Skin of body (tissue), 3 donors: ENCODE measurements at places on chromosomes 7 and 10.

DNA sequence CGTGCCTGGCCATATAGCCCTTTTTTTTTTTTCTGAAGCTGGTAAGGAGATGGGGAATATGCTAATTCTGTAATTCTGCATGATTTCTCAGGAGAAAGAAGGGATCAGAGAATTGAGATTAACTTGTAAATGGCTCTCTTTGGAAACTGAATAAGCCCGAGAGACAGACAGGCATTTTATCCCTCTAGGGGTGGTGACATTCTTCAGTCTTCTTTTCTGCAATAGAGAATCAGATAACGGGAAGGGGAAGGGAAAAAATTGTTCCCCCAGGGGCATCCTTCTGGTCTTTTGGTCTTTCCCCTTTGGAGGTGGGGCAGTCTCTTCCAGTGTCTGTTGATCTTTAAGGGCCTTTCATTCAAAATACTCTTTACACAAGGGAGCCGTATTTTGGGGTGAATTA lies 34.2 kb downstream of the HK1 start:
- DNase-seq = no peak

DNA sequence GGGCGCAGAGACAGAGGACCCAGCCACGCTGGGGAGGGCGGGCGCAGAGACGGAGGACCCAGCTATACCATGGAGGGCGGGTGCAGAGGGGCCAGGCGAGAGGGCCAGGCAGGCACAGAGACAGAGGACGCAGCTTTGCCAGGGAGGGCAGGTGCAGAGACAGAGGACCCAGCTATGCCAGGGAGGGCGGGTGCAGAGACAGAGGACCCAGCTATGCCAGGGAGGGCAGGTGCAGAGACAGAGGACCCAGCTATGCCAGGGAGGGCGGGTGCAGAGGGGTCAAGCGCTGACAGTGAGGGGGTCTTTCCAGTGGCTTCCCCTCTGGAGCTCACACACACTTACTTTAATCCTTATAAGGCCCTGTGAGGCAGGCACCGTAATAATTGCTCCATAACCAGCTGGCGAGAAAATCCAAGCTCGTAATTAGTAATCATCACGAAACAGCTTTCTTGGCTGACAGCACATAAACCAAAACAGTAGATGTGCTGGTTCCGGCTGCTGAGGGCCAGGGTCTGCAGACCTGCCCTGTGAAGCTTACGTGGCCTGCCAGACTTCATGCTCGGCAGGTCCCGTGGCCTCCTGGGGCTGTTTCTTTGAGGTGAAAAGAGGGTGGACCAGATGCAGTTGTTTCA lies 137.2 kb downstream of the VIPR2 start:
- no peak for DNase-seq

DNA sequence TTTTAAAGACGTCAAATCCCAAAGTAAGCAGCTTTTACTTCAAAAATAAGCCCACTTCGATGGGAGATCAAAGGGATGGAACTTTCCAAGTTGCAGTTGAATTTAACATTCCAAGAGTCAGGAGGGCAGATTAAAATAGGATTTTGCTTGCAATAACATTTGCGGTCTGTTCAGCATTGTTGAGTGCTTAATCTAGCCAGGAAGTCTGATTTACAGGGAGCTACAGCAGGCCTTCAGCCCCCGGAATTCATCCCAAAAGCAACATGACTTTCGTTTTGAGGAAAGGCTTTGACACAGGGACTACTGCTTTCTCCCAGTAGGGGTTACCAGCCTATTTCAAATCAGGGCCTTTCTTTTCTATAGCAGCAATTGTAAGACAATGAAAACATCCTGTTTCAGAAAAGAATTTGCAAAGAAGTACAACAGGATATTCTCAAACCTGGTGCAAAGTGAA lies 279.6 kb upstream of the PITRM1 start:
- peak; percentile 46 for DNase-seq

DNA sequence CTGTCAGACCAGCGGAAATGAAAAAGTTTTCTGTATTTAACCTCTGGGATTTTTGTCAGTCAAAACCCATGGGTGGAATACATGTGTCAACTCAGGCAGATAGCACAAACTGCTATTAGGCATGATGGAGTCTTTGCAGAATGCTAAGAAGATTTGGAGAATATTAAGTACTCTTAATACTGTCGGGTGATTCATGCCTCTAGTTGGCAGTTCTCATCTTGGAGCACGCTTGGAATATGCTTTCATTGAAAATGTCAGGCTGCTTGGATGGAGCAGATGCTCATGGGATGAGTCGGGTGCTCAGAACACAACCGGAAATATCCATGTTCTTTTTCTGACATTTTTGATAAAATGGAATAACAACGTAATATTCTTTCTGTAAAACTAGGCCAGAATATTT lies 27.6 kb upstream of the PRKG1 start:
- DNase-seq = no peak

DNA sequence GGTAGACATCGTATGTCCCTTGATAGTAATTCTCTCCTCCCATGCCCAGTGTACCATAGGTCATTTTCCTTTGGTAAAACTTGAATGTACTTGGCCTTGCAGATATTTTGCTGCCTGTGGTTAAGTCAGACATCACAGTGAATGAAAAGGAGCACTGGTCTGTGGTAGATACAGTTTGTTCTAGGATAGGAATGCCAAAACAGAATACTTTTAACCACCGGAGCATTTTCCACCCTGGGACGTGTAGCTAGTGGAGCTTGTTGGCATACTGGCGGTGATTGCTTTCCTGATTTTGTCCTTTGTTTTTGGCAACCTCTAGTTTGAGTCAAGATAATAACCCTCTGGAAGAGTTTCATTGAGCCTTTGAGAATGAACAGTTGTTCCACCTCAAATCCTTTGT lies 92.0 kb upstream of the BMPER start:
- no peak for DNase-seq

DNA sequence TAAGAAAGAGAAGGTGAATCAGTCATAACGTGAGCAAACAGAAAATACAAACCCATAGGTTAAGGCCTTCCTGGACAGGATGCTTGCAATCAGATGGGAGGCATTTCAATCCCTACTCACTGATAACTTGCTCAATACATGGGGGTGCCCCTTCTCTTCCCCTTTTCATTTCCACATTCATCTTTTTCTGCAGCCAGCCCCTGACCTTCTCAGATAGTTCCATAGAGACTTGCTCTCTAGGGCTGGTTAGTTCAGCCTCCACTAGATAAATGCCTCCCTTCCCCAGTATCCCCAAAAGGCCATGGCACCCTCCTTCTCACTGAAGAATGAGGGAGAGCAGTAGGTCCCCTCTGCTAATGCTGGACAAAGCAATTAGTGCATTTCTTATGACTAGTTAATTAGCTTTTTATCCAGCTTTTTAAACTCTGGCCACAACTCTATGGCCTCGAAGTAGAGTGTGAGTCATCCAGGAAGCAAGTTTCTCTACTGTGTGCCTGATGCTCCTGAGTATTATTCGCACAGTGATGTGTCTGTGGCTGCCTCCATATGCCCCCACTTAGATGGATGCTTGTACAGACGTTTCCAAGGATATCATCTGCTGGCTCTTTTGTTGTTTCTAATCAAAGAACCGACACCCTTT lies 12.7 kb downstream of the CHN2 start:
- no peak for DNase-seq

DNA sequence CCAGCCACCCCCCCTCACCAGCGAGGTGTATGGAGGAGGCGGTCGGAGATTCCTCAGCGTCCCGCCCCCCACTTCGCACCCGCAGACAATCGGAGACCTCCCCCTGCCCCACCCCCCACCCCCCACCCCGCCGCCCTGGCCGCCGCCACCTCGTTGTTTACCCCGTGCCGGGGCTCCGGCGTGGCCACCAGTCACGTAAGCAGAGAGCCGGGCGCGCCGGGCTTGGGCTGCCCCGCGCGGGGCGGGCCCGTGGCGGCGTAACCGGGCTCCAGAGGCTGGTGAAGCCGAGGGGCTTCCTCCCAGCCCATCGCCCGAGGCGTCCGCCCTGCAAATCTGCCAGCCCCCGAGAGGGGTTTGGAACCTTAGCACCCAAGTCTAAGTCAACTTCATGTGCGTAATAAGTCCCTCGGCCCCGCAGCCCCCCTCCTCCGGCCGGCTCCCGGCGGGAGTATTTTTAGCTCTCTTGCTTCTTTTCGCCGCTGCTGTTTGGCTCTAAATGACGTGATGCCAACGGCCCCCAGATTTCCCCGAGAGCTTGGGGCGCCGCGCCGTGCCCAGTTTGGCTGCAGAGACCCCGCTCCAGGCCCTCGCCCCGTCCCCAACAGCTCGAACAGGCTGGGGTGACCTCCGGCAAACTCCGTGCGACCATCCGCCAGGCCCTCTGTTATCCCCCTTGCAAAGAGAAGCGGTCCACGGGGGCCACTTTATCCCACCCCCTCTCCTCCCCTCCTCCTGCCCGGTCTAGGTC lies 2.7 kb downstream of the MXI1 start:
- DNase-seq = no peak

GRCh38 chr7:74544706-74545469 lies 91.2 kb downstream of the GTF2IRD1 start:
- DNase-seq = no peak

DNA sequence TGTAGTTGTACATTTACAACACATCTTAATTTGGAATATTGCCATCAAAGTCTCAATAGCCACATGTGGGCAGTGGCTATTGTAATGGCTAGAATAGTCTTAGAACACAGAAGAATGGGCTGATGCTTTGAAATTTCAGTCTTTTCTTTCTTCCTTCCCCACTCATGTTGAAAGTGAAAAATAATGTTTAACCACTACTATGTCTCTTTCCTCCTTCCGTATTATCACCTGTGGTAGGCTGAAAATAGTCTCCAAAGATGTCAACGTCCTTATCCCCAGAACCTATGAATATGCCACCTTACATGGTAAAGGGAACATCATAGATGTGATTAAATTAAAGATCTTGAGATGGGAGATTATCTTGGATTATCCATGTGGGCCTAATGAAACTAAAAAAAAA lies 154.0 kb downstream of the SUGCT start:
- DNase-seq = no peak
